ENCODE measurements at places on chromosomes 13 and 19. TPM values are rescaled to one million over a fixed set of nuclear protein-coding genes. Genes with fewer than 3 reads are reported as not detected.

ATP4A gene
- not detected for polyA plus RNA-seq

RASIP1 gene
- polyA plus RNA-seq = 0.65 TPM

A1BG gene
- 60.1 TPM for polyA plus RNA-seq

LAIR1 gene
- 98.1 TPM for polyA plus RNA-seq

KLK12 gene
- polyA plus RNA-seq = not detected

DNA sequence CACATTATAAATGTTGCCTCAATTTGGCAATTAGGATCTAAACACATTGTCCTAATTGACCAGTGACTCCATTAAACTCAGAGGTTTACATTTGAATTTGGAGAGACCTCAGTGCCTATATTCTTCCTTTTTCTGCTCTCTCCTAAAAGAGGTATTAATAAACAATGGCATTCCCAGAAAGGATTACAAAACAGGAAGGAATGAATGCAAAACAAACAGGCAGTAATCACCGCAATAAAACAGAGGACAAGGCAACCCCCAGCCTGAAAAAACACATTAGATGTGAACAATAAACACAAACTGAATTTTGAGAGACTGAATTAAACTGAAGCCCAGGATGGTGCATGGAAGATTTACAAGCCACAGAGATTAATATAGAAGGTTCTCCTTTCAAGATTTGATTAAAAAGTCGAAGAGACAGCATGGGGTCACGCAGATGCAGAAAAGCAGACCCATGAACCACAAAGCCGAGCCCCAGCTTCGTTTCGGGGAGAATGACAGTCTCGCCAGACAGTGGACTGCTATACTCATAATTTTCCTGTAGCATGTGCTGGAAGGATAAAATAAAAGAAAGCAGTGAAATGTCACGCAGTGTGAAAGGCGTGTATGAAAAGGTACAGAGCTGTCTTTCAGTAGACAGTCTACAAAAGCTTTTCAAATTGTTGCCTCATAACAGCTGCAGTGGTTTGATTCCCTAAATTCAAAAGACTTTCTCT is 503.0 kb downstream of the LIG4 start:
- DNase-seq = no peak
- H3K4me3 ChIP-seq = no peak overlapping the region
- H3K27ac ChIP-seq = no peak overlapping the region
- no peaks in the 10 kb centered on the region for H3K4me1 ChIP-seq
- no peaks in the 10 kb centered on the region for H3K36me3 ChIP-seq

GRCh38 chr19:46009530-46010510 is 13.0 kb downstream of the PGLYRP1 start:
- H3K27ac ChIP-seq = no peak overlapping the region
- H3K4me3 ChIP-seq = no peak overlapping the region
- H3K36me3 ChIP-seq = no peaks in the 10 kb centered on the region

DNA sequence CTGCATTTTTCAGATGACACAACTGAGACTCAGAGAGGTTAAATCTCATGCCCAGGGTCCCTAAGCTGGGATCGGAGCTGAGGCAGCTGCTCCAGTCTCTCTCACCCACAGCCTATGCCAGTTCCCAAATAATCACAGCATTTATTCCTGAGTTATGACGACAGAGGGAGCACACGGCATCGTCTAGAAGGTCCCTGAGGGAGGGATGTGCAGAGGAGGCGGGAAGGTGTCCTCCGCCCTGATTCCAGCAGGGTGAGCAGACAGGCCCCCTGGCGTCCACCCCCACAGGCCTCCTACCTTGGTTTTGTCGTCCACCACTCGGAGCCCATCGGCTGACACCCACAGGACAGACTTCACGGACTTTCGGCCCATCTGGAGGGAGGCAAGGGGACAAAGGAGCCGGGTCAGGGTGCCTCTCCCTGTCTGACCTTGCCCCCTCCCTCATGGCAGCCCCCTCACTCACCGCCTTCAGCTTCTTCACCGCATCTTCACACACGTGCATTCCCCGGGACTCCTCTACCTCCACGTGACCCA is 8.0 kb downstream of the NUMBL start:
- H3K4me1 ChIP-seq = no peaks in the 10 kb centered on the region
- H3K27ac ChIP-seq = no peak overlapping the region
- peaks cover 16% of the 10 kb centered on the region for H3K36me3 ChIP-seq
- no peak for DNase-seq
- H3K4me3 ChIP-seq = no peak overlapping the region

GRCh38 chr19:49590971-49591730 is at the start of gene PRR12:
Gene PRR12, plus strand, starts transcription at chr19:49591182. Its CDS starts 473 bp downstream, at chr19:49591655.
- no peaks in the 10 kb centered on the region for H3K27me3 ChIP-seq
- H3K36me3 ChIP-seq = peaks cover 3% of the 10 kb centered on the region
- peak within 1 kb of the TSS; percentile 86 for H3K27ac ChIP-seq
- peaks cover 15% of the 10 kb centered on the region for H3K4me1 ChIP-seq

DNA sequence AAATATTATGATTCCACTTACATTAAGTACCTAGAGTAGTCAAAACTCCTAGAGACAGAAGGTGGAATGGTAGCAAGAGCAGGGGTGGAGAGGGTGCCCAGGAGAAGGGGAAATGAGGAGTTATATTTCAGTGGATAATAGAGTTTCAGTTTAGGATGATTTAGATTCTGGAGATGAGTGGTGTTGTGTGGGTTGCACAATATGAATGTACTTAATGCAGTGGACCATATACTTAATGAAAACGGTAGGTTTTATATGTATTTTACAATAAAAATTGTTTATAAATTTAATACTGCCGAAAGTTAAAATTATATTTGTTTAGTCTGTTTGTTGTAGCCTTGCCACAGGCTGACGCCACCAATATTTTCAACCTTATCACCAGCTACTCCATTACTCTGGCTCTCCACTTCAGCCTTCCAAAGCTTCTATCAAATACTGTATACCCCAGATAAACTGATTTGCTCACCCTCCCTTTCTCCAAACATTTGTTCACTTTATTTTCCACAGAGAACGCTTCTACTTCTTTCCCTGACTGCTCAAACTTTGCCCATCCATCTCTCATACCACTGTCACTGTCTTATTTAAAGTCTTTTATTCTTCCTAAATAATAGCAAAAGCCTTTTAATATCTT is 1.4 kb upstream of the RBM26 start:
- DNase-seq = no peak
- H3K4me1 ChIP-seq = peaks cover 22% of the 10 kb centered on the region
- no peaks in the 10 kb centered on the region for H3K27me3 ChIP-seq
- no peak overlapping the region for H3K4me3 ChIP-seq

- H3K36me3 ChIP-seq = no peaks in the 10 kb centered on the region
- no peak overlapping the region for H3K27ac ChIP-seq
- H3K4me3 ChIP-seq = no peak overlapping the region
- no peak for DNase-seq
- no peaks in the 10 kb centered on the region for H3K27me3 ChIP-seq
Measured at GRCh38 chr19:11624069-11624463, 26.8 kb downstream of the ZNF627 start.

- H3K4me3 ChIP-seq = no peak overlapping the region
- H3K36me3 ChIP-seq = no peaks in the 10 kb centered on the region
- H3K4me1 ChIP-seq = no peaks in the 10 kb centered on the region
- DNase-seq = peak; percentile 12
- H3K27me3 ChIP-seq = no peaks in the 10 kb centered on the region
Measured at GRCh38 chr19:57103573-57104277, 16.1 kb upstream of the USP29 start.

- peaks cover 7% of the 10 kb centered on the region for H3K27me3 ChIP-seq
- H3K4me3 ChIP-seq = no peak overlapping the region
- no peaks in the 10 kb centered on the region for H3K36me3 ChIP-seq
- H3K4me1 ChIP-seq = no peaks in the 10 kb centered on the region
- no peak for DNase-seq
- H3K27ac ChIP-seq = no peak overlapping the region
Measured at GRCh38 chr13:25473864-25474263, 102.1 kb downstream of the ATP8A2 start.

- H3K4me3 ChIP-seq = no peak overlapping the region
- H3K27me3 ChIP-seq = no peaks in the 10 kb centered on the region
- DNase-seq = no peak
- H3K4me1 ChIP-seq = no peaks in the 10 kb centered on the region
- no peak overlapping the region for H3K27ac ChIP-seq
Measured at GRCh38 chr19:12990853-12991252, 4.4 kb upstream of the NFIX start.

- H3K27ac ChIP-seq = no peak overlapping the region
- no peaks in the 10 kb centered on the region for H3K36me3 ChIP-seq
- peaks cover 20% of the 10 kb centered on the region for H3K4me1 ChIP-seq
- no peak overlapping the region for H3K4me3 ChIP-seq
- H3K27me3 ChIP-seq = no peaks in the 10 kb centered on the region
- peak; percentile 60 for DNase-seq
Measured at GRCh38 chr13:45370922-45371406, 30.0 kb upstream of the TPT1 start.

All from naive thymus-derived CD4-positive, alpha-beta T cell (primary cell).